ENCODE measurements at places on chromosomes 4 and X.

DNA sequence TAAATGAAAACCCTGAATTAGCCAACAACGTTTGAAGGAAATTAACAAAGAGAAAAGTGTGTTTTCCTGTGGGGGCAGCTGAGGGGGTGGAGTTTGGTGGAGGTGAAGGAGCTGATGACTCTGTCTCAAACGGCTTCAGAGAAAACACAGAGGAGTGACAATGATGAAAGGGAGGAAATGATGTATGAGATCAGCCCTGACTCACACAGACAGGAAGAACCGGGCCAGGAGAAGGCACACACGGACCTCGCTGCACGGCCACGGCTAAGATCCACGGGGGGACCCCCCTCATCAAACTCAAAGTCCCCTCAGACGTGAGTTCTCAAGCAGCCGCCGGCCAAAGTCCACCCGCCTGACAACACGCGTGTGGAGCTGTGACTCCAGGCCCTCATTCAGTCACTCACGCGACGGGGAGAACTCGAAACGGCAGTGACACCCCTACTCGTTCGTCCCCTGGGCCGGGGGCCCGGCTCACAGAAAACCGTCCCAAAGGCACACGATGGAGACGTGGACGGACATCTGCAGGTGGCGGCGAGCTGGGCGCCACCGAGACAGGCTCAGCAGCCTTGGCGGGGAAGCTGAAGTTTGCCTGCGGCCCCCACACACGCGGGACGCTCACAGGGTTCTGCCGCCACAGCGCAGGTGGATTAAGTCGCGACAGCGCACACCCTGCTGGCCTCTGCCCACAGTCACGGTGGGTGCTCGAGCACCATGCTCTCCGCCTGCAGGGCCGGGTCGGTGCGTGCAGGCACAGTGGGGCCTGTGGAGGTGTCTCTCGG lies 28.8 kb downstream of the PPP2R3B start:
- DNase-seq = no peak

DNA sequence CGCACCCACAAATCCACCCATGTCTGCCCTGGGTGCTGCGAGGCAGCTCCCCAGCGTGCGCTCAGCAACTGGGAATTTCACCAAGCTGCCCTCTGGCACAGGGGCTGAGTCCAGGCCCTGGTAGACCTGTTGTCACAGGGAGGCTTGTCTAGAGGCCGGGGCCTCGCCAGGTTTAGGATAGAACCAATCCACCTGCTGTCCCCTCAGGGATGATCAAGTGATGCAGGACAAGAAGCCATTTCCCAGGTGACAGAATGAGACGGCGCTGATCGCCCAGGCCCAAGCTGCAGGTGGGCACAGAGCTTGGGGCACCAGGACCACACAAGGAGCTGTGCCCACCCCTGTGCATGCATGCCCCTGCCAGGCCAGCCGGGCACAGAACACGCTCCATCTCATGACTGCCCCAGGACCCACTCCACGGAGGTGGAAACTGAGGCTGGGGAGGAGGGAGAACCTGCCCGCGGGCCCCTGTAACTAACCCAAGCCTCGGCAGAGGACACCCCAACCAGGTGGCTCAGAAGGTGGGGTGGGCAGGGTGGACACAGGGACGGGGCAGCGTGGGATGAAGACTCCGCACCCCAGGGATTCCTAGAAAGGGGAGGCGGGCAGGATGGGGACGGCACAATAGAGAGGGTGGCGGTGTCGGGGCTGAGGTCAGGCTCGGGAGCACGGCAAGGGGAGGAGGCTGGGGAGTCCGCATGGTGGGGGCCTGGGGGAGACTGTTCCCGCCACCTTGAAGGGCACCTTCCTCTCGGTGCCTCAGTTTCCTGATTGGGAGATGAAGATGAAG lies 78.0 kb downstream of the ZFYVE28 start:
- DNase-seq = no peak

DNA sequence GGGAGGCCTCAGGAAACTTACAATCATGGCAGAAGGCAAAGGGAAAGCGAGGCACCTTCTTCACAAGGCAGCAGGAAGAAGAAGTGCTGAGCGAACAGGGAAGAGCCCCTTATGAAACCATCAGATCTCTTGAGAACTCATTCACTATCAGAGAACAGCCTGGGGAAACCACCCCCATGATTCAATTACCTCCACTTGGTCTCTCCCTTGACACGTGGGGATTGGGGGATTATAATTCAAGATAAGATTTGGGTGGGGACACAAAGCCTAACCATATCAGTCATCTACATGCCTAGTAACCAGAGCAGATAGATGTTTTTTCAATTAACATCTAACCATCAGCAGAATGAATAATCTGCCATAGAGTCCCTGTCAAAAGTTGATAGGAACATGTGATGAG lies 30.4 kb downstream of the FAM13A start:
- DNase-seq = no peak

GRCh38 chr4:137076908-137077307 lies 455.4 kb downstream of the PCDH18 start:
- no peak for DNase-seq

GRCh38 chrX:53605004-53605403 lies 81.5 kb downstream of the HUWE1 start:
- no peak for DNase-seq

DNA sequence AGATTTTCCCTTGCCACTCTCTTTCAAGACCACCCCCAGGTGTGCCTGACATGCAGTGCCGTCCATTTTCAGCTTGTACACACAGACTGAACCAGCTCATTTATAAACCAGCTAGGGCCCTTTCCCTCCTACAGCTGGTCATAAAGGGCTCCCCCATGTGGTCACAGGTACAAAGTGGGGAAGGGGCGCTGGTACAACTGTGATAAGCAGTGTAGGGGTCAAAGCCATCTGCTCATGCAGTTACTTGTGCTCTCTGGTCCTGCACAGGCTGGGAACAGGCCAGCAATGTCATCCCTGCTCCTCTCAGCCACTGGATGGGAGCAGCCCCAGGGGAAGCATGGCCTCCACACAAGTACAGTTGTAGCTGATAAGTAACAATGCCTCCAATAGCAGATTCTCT lies 20.6 kb downstream of the GABRQ start:
- DNase-seq = no peak

DNA sequence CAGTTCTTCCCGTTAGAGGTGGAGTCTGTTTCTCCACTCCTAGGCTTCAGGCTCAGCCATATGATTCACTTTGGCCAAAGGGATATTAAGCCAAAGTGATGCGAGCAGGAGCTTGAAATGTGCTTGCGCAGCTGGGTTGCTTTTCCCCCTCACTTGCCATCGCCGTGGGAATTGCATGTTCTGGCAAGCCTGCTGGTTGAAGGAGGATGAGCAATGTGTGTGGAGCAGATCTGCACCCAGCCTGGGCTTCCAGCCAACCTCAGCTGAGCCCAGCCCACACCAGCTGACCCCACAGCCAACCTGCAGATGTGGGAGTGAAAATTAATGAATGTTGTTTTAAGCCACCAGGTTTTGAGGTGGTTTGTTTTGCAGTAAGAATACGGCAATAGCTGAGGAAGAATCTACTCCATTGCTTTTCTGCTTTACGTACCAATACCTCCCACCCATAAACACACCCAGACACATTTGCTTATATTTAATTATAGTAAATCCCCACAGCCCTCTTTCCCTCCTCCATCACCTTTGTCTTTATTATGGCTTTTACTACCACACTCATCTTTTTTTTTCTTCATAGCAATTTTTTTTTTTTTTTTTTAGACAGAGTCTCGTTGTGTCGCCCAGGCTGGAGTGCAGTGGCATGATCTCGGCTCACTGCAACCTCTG lies 132.8 kb upstream of the FUNDC1 start:
- no peak for DNase-seq

- no peak for DNase-seq
Observed at GRCh38 chr4:87360338-87360935, 30.6 kb downstream of the HSD17B11 start.

All from T-helper 9 cell (primary cell).